ENCODE measurements at places on chromosomes 4 and X.

- no peak for DNase-seq
Observed at GRCh38 chrX:105618393-105619101, 203.8 kb upstream of the NRK start.

DNA sequence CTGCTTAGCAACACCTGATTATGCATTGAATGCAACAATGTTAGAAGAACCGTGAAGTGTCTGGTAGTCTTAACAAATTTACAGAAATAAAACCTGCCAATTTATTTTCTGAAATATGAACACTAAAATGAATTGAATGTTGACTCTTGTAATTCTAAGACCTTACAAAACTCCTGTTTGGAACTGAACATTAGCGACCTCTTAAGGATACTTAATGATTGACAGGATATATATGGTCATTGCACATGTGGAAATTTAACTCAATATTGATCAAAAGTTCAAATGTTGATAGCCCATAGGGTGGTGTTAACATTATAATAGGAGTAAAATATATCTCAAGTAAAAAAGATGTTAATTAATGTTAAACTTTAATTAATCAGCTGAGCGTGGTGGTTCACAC, 79.1 kb downstream of the TECRL start:
- no peak for DNase-seq

- DNase-seq = peak; percentile 10
Observed at GRCh38 chr4:48343035-48343434, 1.7 kb downstream of the SLAIN2 start.

- DNase-seq = no peak
Observed at GRCh38 chrX:37641859-37642258, 43.7 kb upstream of the XK start.

DNA sequence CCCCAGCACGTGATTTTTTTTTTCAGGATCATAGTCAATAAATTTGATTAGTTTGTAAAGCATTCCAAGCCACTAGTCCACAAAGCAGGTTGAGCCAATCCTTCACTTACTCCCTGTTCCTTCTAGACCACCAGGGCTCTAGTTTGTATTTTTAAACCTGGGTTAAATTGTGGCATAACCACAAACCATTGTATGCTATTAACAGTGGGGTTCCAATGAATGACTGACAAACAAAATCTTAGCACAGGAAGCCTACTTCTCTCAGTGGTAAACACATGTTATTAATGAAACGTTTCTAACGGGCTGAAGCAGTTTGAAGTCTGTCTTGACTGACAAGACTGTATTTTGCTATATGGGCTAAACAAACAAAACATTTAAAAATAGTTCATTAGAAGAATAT, 48.6 kb upstream of the GYPA start:
- no peak for DNase-seq

DNA sequence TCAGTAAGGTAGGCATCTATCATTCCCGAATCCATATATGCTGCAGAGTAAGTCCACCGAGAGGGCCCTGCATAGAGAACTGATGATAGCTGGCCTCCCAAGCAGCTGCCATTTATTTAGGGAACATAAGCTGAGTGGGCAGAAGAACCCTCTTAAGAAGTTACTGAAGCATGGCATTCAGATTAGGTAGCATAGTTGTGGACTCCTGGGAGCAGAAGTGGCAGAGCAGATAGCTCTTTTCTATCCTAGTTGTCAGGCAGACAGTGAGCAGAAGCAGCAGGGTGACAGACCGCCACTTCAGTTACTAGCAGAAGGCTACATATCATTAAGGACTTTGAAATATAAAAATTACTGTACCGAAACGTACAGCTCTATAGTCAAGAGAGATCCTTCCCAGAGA, 454.7 kb downstream of the PPP4R3C start:
- DNase-seq = peak; percentile 3

GRCh38 chr4:13537011-13537831, 7.1 kb downstream of the NKX3-2 start:
- DNase-seq = no peak

DNA sequence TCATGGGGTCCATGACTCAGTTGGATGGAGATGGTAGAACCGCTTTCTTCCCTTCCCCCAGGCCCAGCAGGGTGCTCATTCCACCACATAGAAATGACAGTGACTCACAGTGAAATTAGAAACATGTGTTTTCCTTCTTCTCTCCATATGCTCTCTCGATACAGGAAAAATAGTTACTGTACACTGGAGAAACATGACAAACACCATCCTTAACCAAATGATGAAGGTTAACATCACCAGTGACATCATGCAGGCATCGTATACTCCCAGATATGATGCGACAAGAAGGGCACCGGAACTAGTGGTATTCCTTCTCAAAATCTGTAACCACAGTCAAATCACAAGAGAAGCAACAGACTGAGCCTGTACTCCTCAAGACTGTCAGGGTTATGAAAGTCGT, 11.7 kb upstream of the RAB40A start:
- DNase-seq = no peak

GRCh38 chr4:18440527-18441202, 419.1 kb upstream of the LCORL start:
- DNase-seq = no peak

DNA sequence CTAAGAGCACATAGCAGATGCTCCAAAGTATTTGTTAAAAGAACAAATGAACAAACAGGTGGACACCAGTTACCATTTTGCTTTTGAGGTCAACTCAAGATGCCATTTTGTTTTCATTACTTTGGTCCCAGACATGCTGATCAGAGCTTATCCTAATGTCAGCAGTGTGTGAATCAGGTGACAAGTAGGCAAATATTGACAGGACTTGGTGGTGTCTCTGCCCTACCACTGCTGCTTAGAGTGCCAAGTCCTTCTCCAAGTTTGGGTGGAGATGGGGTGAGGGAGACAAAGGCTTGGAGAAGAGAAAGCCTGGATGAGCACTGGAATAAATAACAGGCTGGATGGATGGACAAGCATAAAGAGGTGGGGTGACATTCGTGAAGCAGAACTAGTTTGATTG, 38.7 kb downstream of the MID1IP1 start:
- no peak for DNase-seq

- DNase-seq = no peak
Observed at GRCh38 chr4:27129871-27130366, 269.3 kb downstream of the STIM2 start.

DNA sequence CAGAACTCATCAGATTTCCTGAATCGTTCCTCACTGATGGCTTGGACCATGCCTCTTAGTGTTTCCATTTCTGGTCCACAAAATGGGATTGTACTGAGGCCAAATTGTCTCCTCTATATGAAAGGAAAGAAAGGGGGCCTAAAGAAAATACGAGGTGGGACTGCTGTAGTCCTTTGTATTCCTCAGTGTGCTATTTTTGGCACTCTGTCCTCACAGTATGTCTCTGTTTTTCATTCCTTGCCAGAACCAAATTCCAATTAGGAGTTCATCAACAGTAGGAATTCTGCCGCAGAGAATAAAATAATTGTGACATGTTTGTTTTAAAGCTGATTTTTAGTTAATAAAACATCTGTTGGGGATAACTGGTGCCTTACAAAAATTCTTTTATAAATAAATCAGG, 515.7 kb downstream of the SMARCA1 start:
- DNase-seq = no peak

- DNase-seq = no peak
Observed at GRCh38 chr4:35884714-35885480, 359.4 kb downstream of the ARAP2 start.

GRCh38 chr4:107757864-107758476, 37.9 kb upstream of the PAPSS1 start:
- peak; percentile 17 for DNase-seq

DNA sequence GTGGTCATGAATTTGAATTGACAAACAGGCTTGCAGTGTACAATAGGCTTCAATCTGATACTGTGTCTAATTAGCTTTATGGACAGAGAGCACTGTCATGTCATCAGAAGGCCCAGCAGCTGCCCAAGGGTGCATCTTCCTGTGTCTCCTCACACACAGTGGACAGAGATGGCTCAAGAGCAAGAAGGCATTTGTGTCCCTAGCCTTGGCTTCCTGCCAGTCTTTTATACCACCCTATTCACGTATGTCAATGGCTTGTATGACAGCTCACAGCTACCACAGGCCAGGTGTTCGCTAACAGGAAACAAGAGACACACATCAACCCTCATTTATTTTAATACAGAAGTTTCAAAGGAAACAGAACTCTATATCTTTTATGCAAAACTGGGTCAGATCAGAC, 874.0 kb upstream of the AGA start:
- no peak for DNase-seq

DNA sequence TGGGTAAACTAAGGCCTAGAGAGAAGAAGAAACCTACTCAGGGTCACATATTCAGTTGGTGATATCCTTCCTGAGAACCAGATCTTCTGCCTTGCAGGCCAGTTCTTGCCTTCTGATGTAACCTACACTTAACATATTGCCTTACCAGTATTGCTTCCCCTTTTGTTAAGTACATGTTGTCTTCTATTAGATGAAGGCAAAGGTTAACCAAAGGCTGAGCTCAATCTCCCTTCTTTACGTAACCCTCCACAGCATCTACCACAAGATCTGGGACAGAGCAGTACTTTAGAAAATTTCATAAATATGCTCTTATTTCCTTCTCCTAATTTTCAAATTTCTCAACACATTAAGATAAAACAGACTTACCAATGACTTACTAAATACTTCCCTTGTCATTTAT, 474.4 kb downstream of the SH2D1A start:
- DNase-seq = no peak

GRCh38 chr4:79584902-79585301, 176.9 kb upstream of the GK2 start:
- DNase-seq = no peak

DNA sequence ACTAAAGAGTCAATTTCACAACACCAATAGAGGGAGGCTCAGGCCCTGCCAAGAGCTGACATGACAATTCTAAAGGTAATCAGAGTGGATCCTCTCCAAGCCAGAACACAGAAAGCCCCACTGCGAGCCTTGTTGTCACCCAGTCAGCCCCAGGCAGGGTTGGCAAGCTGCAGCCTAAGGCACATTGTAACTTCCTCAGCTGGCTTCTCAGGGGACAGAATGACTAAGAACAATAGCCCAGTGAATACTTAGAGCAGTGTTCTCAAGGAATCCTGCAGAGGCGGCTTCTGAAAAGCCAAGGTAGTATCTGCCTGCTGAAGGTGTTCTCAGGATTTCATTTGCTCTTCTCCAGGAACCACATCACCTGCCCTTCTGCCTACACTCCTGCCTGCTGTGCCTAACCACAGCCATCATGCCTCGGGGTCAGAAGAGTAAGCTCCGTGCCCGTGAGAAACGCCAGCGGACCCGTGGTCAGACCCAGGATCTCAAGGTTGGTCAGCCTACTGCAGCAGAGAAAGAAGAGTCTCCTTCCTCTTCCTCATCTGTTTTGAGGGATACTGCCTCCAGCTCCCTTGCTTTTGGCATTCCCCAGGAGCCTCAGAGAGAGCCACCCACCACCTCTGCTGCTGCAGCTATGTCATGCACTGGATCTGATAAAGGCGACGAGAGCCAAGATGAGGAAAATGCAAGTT, at the start of gene MAGEB4:
TSS of gene MAGEB4 (plus strand) at position 277 of the 692 bp plus-strand sequence. CDS start at position 413, 136 bp downstream.
- peak; percentile 21 for DNase-seq

Data from neural progenitor cell (in vitro differentiated cells).